ENCODE measurements at places on chromosomes 2 and 18. TPM values are rescaled to one million over a fixed set of nuclear protein-coding genes. Genes with fewer than 3 reads are reported as not detected.

GRCh38 chr2:141331127-141331526 is 799.7 kb downstream of the LRP1B start:
- no peak for DNase-seq

DNA sequence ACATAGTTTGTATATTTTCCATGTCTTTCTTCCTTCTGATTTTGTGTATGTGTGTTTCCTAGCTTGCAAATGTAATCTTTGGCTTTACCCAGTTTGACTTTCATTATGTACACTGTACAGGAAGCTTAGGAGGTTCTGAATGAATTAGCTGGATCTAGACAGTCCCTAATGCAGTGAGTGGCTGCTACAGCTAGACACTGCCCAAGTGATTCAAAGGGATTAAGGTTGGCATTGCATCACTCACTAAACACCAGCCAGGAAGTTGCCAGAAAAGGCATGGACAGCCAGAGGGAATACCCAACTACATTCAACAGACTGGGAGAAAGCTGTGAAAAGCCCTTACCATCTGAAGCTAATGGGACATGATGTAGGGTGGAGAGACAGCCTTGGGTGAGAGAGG is 316.0 kb upstream of the MEX3C start:
- DNase-seq, result no peak

DNA sequence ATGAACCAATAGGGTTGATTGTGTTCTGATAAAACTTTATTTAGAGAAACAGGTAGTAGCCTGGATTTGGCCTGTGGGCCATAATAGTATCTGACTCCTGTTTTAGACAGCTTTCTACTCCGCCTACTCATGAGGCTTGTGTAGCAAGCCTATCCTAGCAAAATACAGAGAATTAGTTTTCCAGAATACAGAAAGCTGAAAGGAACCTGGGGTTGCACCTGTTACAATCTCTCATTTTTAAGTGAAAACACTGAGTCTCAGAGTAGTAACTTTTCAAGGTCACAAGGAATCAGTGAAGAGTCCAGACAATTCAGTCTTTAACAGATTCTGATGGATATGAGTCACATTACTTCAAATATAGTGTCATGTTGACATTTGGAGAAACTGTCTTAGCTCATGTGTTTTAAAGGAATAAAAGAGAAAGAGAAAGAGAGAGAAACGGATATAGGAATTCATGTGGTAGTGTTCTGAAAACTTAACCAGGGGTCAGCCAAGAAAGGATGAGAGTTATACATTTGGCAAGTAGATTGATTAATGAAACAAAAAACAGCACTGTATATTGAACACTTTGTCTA is 17.0 kb downstream of the ARHGAP28 start:
- no peak for DNase-seq

GRCh38 chr2:231909631-231910030 is 16.6 kb downstream of the NPPC start:
- no peak for DNase-seq

DNA sequence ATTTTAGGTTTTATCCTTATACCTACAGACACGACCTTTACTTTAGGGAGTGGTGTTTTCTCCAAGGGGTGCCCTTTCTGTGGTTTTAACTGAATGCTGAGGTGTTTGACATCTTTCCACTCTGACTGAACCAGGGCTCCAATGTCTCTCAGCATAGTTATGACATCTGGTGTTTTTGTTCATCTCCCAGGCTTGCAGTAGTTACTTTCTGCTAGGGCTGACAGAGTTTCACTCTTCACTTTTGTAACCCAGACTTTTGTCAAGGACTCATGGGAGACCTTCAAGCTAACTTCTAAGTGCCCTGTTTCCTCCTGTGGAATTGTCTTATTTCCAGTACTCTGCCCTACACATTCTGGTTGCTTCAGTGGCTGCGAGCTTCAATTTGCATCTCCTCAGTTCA is 103.1 kb downstream of the CCDC85A start:
- no peak for DNase-seq

DNA sequence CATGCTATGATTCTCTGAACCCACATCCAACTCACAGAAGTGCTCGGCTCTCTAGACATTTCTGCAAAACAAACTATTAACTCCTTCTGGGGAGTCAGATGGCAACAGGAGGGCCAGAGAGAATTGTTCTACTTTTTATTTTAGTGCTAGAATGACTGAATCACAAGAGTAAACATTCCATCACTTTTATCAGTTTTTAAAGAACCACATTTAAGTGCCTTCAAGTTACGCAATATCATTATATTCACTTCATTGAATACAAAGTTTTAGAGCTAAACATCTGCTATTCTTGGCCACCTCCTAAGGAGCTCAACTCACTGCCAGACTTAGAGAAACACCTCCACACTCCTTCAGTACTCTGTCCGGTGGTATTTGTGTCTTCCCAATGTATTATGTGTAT is 22.4 kb downstream of the B4GALT6 start:
- no peak for DNase-seq

- DNase-seq, result peak; percentile 48
Measured at GRCh38 chr18:69401226-69401971, 711 bp downstream of the DOK6 start.

DNA sequence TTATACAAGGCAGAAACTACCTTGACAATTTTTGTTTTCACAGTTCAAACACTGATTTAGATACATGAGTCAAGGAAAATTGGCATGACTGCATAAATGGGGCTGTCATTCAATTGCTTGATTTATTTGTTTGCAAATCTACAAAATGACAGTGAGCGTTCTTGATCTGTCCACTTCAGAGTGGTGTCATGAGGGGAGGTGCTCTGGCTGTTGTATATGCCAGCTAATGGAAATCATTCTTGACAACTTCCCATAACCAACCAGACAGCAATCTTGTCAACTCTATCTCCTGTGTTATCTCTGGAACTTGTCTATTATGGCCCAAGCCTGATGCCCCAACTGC is 120.6 kb upstream of the UGP2 start:
- no peak for DNase-seq

DNA sequence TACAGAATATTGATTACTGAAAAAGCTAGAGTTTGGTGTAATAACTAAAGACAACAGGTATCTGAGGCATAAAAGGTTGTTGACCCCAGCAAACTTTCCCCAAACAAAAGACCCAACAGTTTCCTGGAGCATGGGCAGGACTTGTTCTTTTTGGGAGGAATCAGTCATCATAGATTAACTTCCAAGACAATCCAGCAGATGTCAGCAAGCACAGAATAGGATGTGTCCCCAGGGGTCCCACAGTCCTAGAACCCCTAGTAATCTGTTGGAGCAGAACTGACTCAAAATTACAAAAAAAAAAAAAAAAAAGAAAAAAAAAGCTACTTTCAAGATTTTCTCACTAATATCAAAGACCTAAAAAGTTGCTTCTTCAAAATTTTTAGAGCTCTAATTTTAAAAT is 564.7 kb upstream of the SLC39A10 start:
- DNase-seq, result no peak

GRCh38 chr2:67489396-67489795 is 92.3 kb downstream of the ETAA1 start:
- no peak for DNase-seq

GRCh38 chr2:44741507-44741906 is 200.0 kb upstream of the SIX3 start:
- DNase-seq, result no peak

- DNase-seq, result no peak
Measured at GRCh38 chr18:77906103-77906892, 656.6 kb downstream of the GALR1 start.

DNA sequence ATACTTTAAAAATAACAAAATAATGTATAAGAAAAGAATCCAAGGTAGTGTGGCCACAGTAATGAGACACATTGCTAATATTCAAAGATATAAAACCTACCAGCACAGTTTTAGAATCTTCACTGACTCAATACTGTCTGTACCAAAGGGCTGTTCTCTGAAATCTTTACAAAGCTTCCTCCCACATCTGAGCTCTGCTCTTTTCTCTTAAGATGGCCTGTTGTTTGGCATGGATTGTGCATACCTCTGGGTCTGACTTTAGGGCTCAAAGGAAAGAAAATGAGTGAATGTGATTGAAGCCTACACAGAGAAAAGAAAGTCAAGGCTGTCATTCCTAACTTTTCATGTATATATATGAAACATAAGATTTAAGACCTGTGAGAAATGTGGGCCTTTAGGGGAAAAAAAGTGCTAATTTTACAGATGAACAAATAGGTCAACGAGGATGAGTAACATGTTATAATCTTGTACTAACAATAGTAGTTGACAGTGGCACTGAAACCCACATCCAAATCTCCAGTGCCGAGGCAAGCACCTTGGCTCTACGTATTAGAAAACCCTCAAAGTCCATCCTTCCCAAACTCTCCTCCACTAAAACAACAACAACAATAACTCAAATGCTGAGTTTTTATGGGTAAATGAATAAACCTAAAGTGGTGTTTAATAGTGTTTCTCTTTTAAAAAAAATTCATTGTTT is 114.2 kb downstream of the ZNF521 start:
- DNase-seq, result no peak

- DNase-seq, result no peak
Measured at GRCh38 chr2:17871639-17872038, 6.8 kb upstream of the KCNS3 start.

- no peak for DNase-seq
Measured at GRCh38 chr18:6589923-6590322, 139.6 kb upstream of the ARHGAP28 start.

- DNase-seq, result no peak
Measured at GRCh38 chr2:219893541-219893940, 266.1 kb downstream of the SLC4A3 start.

DNA sequence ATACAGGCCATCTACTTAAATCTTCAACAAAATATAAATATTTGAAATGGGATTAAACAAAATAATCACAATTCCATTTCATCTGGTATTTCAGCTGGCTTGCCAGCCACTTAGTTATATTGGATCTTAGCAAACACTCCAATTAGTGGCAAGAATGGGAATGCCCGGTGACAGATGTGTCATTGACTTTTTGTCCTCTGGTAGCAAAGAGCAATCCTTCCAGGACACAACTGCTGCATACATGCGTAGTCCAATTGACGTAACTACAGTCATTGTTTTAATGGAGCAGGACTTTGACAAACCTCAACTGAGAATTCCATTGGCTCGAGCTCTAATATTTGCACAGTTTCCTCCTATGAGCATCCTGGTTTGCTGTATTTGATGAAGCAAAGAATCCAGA is 69.9 kb downstream of the RNF152 start:
- DNase-seq, result no peak

GRCh38 chr2:128505150-128505490 is 186.5 kb upstream of the HS6ST1 start:
- no peak for DNase-seq

DNA sequence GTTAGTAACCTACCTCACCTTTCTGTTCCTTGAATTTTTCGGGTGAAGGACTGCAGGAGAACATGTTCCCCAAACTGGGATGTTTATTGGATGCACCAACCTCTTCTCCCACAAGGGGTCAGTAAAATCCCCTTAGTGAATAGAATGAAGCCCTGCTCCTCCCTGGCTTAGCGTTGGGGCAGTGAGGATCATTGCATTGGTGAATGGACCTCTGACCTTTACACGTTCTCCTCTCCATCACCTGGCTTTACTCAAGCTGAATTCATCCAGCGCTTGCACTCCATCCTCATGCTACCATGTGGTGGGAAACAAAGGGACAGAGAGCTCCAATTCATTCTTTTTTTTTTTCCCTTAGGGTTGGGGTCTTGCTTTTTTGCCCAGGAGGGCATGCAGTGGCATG is 157.2 kb downstream of the MIB1 start:
- DNase-seq, result peak; percentile 43

GRCh38 chr2:128366713-128367511 is 48.2 kb upstream of the HS6ST1 start:
- DNase-seq, result no peak

GRCh38 chr2:26818972-26819371 is 29.0 kb upstream of the DPYSL5 start:
- DNase-seq, result no peak

DNA sequence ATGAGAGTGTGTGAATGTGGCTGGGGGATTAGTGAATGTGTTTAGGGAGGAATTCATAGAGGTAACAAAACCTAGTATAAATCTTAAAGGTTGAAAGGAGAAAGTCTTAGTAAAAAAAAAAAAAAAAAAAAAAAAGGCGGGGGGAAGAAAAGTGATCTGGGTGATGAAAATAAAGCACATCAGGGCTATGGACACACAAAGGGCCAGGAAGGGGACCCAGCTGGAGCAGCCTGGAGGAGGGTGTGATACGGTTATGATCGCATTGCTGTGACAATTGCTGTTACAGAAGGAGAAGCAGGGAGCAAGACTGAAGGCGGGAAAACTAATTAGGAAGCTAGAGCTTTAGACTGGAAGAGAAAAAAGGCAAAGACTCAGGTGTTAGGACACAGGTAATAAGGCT is 85.4 kb downstream of the DLGAP1 start:
- no peak for DNase-seq

- no peak for DNase-seq
Measured at GRCh38 chr2:24592441-24593100, 101.5 kb downstream of the NCOA1 start.

DNA sequence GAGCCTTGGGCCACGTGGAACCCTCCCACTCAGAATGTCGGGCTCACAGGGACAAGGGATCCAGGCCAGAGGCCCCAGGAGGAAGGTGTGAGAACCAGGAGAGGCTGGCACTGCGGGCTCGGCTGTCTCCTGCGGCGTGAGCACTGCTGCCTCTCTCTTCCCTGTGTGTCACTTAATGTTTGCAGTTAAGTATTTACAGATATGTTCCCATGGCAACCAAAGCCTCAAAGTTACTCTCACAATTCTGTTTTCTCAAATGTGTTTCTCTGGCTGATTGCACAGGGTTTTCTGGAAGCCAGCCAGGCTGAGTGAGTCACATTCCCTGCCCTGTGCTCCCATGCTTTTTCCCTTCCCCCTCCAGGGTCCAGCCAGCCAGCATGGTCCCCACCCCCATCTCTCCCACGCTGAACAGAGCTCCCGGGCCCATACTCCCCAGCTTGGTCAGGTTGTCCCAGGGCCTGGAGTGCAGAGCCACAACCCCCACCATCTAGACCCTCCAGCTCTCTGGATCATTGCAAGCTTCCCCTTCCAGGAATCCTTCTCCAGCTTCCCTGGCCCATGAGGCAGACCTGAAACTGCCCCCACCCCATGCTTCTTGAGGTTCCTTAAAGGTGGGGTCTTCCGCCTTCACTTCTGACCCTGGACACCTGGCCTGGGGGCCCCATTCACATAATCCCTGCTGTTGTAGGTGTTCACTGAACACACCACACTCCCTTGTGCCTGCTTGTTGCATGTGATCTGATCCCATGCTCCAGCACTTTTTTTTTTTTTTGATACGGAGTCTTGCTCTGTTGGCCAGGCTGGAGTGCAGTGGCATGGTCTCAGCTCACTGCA is 265.9 kb downstream of the CELF4 start:
- no peak for DNase-seq

Gene DSG4
- under 0.01 TPM for total RNA-seq

Gene ALPG
- not detected for total RNA-seq

Gene CNGA3
- total RNA-seq, result 1.2 TPM

Gene ZNF396
- total RNA-seq, result 4.1 TPM

Gene STAT1
- total RNA-seq, result 20.8 TPM

Gene DSG1
- under 0.01 TPM for total RNA-seq

Gene SELENOI
- 63.6 TPM for total RNA-seq

Gene FABP1
- total RNA-seq, result not detected

Gene SERPINB4
- total RNA-seq, result not detected

Measured in frontal cortex (tissue), 4 donors.